ENCODE measurements at places on chromosomes 4 and X.
A peak's percentile ranks its signal among the peaks of the same experiment; 100 is the strongest.

- peak; percentile 14 for DNase-seq
Measured at GRCh38 chrX:21374163-21374993, at the start of gene CNKSR2. Gene CNKSR2, plus strand, starts transcription at chrX:21374418. Its CDS starts 480 bp downstream, at chrX:21374898.

DNA sequence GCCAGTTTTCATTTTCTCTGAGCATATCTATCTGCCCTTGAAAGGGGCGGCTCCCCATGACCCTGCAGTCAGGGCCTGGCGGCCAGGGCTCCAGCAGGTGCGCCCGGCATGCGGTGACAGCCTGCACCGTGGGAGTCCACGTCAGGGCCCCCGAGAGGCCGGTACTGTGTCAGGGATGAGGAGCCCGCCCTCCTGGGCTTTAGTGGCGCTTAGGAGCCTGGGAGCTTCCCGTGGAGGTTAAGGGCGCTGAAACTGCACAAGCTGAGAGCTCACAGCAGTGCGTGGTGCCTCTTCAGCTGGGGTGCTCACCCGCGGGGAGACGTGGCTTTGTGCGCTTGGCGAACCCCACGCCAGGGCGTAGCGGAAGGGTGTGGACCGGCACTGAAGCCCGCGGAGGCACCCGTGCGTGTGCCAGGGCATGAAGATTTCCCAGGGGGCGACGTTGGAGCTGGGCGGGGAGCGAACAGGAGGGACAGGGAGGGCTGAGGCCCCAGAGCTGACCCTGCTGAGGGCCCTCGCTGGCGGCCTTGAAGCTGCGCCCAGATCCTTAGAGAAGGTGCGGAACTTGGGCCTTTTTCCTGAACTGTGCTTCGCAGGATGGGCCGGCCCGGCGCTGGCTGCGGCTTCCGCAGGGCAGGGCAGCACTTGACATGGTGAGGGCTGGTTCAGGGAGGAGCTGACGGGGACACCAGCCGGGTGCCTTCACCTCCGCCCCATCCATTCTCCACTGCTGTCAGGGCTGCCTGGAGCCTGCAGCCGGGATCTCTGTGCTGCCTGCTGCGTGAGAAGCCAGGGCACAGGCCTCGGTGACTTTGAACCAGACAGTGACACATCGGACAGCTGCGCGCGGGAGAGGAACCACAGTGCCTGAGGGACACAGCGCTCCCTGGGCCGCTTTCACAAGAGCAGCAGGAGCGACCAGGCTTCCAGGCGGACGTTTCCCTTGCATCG is 32.9 kb downstream of the HTT-AS start:
- DNase-seq = no peak

- DNase-seq = no peak
Measured at GRCh38 chr4:83906561-83906960, 370.7 kb downstream of the GPAT3 start.

DNA sequence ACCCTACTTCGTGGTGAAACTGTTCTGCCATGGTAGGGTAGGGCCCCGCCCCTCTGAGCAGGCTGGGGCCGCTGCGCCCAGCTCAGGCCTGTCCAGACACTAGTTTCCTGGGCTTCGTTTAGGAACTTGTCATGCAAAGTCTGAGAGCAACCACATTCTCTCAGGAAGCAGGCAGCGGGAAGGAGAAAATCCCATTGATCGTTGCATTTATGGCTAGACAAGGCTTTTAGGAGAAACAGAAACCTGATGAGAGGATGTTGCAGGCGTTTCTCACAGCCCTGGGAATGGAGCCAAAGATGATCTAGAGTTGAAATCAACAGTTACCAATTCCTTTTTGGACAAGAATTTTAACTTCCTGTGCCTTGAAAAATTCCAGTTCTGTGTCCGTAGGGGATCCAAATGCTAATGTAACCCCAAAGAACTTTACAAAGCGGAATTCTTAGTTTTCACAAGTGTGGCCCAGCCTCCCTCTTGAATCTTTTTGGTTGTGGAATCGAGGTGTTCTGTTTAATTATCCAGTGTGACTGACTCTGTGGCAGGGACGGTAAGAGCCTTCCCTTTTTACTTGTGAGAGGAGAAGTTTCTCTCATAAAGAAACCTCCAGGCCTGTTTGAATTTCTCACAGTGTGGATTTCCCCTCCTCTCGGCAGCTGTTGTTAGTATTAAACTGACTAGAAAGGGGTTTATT is 4.5 kb upstream of the CXCL9 start:
- DNase-seq = no peak

DNA sequence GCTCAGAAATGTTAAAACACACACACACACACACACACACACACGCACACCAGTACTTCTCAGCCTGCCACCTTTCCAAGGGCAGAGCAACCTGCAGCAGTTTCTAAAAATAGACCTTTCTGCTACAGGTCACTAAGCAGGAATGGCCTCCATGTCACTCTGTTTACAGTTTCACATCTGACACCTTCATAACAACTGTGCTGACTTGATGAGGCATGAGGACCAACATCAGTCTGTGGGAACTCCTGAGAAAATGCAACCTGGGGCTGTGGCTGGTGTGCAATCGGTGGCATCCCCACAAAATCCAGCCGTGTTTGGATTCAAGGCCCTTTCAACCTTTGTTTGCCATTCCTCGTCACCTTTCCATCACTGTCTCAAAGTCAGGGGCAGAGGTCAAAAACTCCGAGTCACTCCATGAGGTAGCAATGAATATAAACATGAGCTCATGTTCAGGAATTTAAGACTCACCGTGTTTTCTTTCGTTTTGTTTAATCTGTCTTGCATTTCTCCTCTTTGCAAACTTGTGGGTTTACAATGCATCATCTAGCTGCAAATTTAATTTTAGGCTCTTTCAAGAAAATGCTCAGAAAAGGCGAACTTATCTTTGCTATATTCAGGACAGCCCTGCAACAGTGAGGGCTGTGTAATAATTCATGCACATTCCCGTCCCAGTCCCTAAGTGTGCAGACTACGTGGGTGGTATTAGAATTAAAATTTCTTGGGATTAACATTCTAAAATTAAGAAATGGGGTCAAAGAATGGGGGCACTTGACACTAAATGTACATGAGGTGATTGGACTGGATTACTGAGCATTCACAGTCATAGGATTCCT is 135.3 kb downstream of the SHROOM3 start:
- DNase-seq = no peak

- no peak for DNase-seq
Measured at GRCh38 chr4:27836523-27836922, 975.9 kb downstream of the STIM2 start.

- DNase-seq = no peak
Measured at GRCh38 chr4:1193206-1194009, 21.0 kb upstream of the SPON2 start.

GRCh38 chr4:7673121-7673520 is 238.4 kb upstream of the PSAPL1 start:
- DNase-seq = no peak

DNA sequence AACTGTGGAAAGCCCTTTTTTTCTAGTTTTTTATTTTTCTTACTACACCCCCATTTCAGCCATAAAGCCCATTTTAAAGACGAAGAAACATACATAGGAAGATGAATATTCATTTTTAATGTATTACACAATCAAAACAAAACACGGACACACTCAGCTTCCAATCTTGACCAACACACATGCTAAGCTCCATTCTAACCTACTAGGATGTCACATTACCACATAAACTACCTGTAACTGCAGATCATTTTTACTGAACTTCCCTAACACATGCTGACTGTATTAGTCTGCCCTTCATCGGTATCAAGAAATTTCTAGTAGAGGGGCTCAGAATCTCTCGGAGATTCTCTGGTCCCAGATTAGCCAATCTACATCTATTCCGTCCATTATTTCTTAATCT is 1.8 kb downstream of the CCNI start:
- no peak for DNase-seq

DNA sequence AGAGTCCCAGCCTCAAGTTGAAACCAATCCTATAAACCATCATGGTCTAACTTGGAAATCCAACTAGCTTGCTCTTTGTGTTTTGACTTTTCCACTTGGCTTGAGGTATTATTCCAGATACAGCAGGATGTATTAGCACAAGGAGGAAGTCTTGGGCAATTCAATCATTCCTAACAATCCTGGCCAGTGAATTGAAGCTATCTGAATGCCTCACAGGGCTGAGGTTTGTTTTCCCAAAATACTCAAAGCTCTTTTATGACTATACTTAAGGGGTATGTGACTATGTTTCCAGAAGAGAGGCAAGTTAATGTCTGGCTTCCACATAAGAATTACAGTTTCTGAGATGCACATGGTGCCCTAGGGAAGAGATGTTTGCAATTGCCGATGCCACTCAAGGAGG is 66.8 kb upstream of the SH3RF1 start:
- no peak for DNase-seq

- no peak for DNase-seq
Measured at GRCh38 chrX:27966955-27967354, 14.3 kb downstream of the DCAF8L1 start.

- no peak for DNase-seq
Measured at GRCh38 chrX:39760930-39761329, 336.8 kb downstream of the BCOR start.

- no peak for DNase-seq
Measured at GRCh38 chr4:14880805-14881204, 121.5 kb upstream of the CPEB2 start.

DNA sequence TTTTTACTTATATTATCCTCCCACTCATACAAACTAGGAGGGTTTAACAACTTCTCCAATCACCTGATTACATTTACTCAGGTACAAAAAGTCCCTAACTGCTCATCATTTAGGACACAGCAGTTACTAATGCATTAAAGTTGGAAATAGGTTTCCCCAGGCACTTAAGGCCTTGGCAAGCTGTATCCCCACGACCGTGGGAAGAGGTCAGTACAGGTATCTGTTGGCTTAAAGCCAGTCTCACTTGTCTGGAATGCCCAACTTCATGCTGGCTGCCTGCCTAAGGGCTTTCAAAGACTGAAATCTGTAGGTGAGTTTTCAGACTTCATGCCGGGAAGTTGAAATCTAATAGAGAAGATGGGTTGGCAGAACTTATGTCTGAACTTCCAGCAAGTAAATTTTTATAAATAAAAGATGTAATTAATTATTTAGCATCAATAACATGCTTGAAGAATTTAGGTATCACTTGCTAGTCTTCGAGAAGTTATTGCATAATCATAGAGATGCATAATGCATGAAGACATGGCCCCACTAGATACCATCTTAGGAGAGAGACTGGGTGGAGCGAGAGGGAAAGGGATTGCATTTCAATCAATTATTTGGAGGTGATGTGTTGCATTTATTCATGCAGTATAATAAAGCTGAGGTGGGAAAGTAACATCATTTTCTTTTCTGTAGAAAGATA is 54.2 kb downstream of the SCD5 start:
- DNase-seq = no peak

- DNase-seq = no peak
Measured at GRCh38 chrX:39324233-39324930, 523.1 kb downstream of the MID1IP1 start.

- DNase-seq = no peak
Measured at GRCh38 chrX:128992107-128992971, 531.0 kb downstream of the SMARCA1 start.

- DNase-seq = no peak
Measured at GRCh38 chr4:118012142-118012541, 22.1 kb upstream of the NDST3 start.

- no peak for DNase-seq
Measured at GRCh38 chr4:27692158-27692557, 831.5 kb downstream of the STIM2 start.

DNA sequence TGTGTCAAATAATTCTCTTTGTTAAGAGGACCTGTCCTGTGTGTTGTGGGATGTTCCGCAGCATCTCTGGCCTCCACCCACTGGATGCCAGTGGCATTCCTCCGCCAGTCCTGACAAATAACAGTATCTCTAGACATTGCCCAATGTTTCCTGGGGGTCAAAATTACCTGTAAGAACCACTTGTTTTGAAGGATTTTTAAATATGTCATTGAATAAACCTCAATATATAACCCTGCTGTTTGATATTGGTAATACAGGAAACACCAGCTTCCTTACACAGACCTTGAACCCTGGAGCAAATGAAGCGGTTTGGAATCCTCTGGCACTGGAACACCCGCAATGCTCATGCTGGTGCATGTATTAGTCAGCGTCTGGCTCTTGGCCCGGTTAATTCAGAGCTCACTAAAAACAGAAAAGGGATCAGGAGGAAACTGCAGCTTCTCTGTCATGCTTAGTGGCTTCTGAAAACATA is 101.3 kb downstream of the TBL1X start:
- DNase-seq = no peak

DNA sequence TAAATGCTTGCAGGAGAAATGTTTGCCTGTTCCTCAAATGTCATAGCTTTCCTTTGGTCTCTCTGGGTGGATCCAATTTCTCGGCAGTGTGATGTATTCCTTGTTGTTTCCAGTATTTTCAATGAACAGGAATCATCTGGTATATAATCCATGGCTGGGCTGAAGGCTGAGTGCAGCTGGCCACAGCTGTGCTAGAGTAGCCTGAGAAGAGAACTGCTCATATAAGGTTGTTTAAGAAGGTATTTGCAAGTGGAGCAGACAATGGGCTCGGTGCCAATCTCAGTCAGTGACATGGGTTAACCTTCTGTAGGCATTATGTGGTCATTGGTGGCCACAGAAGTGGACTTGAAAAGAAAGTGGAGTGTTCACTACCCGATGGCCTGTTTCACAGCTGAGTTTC is 390.3 kb downstream of the SPRY1 start:
- no peak for DNase-seq

- no peak for DNase-seq
Measured at GRCh38 chr4:105025263-105026017, 121.2 kb upstream of the TET2 start.

GRCh38 chr4:108772402-108772801 is 9.5 kb upstream of the ETNPPL start:
- no peak for DNase-seq

DNA sequence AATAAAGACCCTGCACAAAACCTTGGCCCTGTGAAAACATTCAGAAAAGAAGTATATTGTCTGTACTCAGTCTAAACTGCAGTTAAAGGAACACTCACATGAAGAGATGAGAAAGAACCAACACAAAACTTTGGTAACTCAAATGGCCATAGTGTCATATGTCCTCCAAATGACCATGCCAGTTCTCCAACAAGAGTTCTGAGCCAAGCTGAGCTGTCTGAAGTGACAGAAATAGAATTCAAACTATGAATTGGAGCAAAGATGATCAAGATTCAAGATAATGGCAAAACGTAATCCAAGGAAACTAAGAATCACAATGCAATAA is 739.3 kb upstream of the NDST4 start:
- no peak for DNase-seq

- no peak for DNase-seq
Measured at GRCh38 chr4:102153391-102153790, 191.9 kb downstream of the SLC39A8 start.

GRCh38 chr4:149523039-149523438 is 292.6 kb downstream of the IQCM start:
- no peak for DNase-seq

Data from NCI-H1436 treated with DMSO at 0.1 percent for 48 hours (cell line).